ENCODE measurements at places on chromosomes 12 and 14.

- DNase-seq: no peak
Measured at GRCh38 chr14:54512393-54512792, 2.7 kb downstream of the CGRRF1 start.

- DNase-seq: no peak
Measured at GRCh38 chr12:109673379-109673778, 40.2 kb upstream of the FAM222A start.

GRCh38 chr12:68378872-68379606 lies 46.9 kb upstream of the MDM1 start:
- no peak for DNase-seq

DNA sequence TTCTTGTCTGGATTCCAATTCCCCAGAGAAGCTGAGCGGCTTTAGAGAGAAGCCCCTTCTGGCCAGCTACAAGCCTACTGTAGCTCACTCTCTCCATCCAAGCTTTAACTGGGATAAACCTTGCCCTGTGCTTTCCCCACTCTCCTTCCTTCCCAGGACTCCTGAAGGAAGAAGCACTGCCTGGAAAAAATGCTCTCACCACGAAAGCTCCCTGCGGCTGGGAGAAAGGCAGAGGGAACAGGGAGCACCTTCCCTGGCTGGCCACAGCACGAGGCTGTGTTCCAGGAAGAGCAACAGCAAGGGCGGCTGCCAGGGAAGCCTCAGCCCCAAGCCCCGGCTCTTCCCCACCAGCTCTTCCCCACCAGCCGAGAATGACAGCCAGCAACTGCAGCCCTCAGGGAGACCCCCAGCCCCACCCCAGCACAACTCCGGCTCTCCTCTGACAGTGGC lies 40.8 kb upstream of the PNMA1 start:
- DNase-seq: no peak

DNA sequence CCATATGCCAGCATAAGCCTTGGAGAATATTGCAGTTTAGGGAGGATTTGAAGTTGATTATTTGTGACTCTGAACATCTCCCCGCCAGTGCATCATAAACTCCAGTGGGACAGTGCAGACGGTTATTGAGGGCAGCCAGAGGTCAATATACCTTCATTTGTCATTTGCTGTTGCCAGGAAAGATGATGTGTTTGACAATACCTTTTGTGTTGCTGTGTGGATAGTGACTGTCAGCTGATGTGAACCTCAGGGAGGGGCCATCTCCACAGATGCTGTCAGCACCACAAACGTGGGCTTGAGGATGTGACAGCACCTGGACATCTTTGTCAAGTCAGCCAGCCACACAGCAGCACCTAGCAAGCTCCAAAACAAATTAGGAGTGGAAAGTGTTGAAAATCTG lies 11.5 kb downstream of the CCDC198 start:
- no peak for DNase-seq

DNA sequence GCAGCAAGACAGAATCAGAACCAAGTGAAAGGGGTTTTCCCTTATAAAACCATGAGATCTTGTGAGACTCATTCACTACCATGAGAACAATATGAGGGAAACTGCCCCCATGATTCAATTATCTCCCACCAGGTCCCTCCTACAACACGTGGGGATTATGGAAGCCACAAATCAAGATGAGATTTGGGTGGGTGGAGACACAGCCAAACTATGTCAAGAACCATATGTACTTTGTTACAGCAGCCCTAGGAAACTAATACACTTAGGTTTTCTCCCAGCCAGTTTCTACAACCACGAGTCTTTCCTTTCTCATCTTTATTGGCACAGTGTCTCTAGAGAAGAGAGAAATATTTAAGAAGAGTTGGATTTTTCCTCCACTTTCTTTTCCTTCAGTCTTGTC lies 72.6 kb downstream of the BTG1 start:
- DNase-seq: no peak

- DNase-seq: no peak
Measured at GRCh38 chr12:90173499-90174197, 465.0 kb upstream of the ATP2B1 start.

DNA sequence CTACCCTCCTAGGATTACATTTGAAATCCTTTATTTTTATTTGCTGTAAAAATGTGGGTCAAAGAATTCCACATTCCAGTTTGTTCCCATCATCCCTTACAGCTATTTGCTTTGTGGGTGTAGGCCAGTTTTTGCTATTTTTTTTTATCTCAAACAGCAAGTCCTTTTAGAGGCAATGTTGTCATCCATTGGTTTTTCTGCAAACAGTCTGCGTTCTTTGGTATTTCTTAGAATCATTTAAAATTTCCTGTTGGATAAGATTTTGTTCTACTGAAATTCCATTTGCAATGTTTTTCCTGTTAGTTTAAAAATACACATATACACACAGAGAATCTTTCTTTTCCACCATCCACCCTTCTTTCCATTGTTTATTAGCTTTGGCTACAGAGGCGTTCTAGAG lies 53.3 kb upstream of the STK38L start:
- no peak for DNase-seq

DNA sequence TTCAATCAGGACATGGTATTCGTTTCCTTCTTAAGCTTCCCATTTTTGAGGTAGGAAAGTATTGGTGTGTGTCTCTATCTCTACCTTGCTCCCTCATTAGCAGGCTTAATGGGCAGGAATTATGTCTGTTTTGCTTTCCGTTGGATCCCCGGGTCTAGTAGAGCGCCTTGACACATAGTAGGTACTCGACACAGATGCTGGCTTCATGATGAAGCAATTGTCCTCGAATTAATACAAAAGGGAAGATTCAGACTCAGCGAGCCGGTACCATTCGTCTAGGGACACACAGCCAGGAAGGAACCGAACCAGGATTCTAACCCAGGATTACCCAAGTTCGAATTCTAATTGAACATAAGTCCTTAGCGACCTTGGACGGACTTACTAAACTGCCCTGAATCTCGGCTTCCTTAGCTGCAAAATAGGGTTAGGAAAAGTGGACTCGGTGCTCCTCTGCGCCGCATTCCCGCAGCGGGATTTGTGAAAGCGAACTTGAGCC lies 496 bp upstream of the ISCU start:
- DNase-seq: no peak

DNA sequence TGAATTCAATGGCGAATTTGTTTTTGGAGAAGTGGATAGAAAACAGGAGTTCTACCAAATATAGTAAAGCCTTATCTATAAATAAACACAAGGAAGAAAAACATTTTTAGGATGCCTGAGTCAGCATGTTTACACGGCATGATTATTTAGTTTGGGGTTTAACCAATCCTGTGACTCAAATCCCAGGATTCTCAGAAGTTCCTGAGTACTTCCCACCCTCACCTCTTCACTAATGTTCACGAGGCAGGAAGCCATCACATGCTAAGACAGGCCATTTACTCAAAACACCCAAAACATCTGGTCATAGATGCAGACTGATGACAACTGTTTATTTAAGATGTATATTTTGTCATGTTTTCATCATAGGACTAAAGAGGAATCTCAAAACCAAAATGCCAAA lies 3.4 kb upstream of the GLRX5 start:
- no peak for DNase-seq

GRCh38 chr14:67733616-67734015 lies 31.9 kb downstream of the RDH12 start:
- DNase-seq: no peak

- DNase-seq: no peak
Measured at GRCh38 chr14:55846826-55847446, 266.9 kb downstream of the KTN1 start.

- DNase-seq: no peak
Measured at GRCh38 chr12:5485454-5485853, 53.5 kb downstream of the NTF3 start.

DNA sequence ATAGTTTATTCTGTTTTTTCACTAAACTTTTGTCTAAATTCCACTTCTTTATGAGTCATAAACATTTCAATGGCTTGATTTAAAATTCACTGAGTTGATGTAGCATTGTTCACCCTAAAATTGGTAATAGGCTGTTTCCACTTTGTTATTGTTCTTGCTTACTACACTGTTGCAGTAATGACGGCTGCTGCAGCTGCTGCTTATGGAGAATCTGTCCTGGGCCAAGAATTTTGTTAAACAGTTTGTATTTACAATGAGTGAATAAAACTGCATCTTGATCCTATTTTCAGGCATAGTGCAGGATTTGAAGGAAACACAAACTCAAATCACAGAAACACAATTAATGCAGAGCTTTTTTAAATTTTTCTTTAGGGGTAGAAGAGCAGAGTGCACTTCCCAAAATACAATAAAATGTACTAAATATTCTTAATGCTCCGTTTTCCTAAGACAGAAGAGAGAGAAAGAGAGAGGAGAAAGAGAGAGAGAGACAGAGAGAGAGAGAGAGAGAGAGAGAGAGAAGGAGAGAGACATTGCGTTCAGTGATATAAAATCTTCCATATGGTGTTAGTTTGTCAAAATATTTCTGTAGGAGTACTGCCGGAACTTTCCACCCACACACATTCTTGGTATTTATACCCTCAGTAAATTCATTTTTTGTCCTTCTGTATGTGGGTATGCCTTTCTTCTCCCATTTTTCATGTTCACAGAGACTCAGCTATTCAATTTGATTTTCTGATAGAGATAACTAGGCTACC lies 266.4 kb downstream of the LRFN5 start:
- no peak for DNase-seq

DNA sequence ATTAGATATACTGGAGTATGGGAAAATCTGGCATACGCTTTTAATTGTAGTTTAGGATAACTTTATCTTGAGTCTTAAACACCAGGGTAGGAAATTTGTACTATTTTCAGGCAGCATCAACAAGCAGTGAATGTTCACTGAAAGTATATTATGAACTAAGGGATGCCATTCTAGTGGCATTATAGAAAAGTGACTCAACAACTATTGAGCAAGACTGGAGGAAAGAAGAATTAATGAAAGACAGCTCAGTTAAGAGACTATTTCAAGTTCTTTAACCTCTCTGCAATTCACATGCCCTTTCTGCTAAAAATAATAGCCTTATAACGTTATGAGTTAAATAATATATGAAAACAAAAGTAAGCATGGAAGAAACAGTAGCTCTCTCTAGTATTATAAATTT lies 343.1 kb downstream of the FSCB start:
- DNase-seq: no peak

GRCh38 chr12:111283966-111284365 lies 84.9 kb downstream of the PHETA1 start:
- DNase-seq: no peak

- no peak for DNase-seq
Measured at GRCh38 chr12:124506145-124506831, 61.1 kb downstream of the NCOR2 start.

DNA sequence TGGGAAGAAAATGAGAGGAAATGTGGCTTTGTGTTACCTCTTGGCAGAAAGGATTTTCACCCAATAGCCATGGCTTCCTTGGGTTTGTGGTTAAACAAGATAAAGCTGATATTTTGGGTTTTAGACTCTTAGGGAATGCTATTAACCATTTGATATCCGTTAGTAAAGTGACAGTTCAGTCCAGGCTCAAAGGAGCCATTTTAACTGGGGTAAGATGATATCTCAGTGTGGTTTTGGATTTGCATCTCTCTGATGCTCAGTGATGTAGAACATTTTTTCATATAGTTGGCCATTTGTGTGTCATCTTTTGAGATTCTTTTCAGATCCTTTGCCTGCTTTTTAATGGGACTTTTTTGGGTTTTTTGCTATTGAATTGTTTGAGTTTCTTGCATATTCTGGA lies 30.1 kb downstream of the IFT43 start:
- no peak for DNase-seq

- DNase-seq: no peak
Measured at GRCh38 chr12:53299101-53299453, 418 bp upstream of the MYG1 start.

GRCh38 chr14:105738638-105739037 lies 212.3 kb downstream of the TMEM121 start:
- no peak for DNase-seq

- DNase-seq: no peak
Measured at GRCh38 chr12:20050221-20050620, 318.1 kb upstream of the PDE3A start.

GRCh38 chr12:89064151-89064550 lies 288.1 kb downstream of the DUSP6 start:
- DNase-seq: no peak

- DNase-seq: no peak
Measured at GRCh38 chr12:26100666-26101349, 24.0 kb downstream of the BHLHE41 start.

- no peak for DNase-seq
Measured at GRCh38 chr12:3897371-3897971, 24.3 kb upstream of the PARP11 start.

- DNase-seq: no peak
Measured at GRCh38 chr12:73225371-73225937, 953.3 kb downstream of the TRHDE start.

- DNase-seq: no peak
Measured at GRCh38 chr14:36717363-36717762, 55.7 kb downstream of the PAX9 start.

DNA sequence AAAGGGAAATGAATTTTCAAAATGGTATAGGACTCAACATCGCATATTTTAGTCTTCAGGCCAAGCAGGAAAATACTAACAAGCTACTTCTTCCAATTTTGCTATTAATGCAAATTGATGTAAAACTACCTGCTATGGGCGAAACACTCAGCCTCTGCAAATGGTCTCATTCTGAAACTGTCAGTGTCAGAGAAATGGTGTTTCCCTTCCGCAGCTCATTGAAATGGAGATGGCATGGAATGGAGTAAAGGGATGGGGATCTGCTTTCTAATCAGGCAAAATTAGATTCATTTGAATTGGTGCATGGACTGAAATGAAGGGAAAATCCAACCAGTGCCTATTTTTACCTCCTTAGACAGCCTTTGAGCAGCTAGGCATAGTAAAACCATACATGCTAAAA lies 80.4 kb upstream of the EEA1 start:
- no peak for DNase-seq
